ENCODE measurements at places on chromosomes 2 and 18. TPM values are rescaled to one million over a fixed set of nuclear protein-coding genes. Genes with fewer than 3 reads are reported as not detected.

DNA sequence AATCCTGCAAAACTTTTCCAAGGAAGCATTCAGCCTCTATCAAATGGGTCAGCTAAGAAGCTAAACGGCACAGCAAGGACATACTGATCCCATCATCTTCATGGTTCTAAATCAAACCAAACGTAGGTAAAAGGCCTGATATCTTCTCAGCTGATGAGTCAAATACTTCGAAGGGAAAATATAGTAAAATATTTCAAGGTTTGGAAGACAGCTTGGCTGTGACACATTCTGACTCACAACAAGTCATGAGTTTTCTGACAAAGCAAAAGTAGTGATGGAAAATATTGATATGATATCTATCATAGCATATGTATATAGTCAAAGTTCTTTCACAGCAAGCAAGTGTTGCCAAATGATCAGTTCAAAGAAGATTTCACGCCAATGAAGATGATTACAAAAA is 31.5 kb downstream of the DOCK10 start:
- no peak overlapping the region for H3K4me3 ChIP-seq
- H3K4me1 ChIP-seq: peaks cover 10% of the 10 kb centered on the region
- peaks cover 4% of the 10 kb centered on the region for H3K36me3 ChIP-seq
- no peak for DNase-seq
- H3K27me3 ChIP-seq: no peaks in the 10 kb centered on the region

DNA sequence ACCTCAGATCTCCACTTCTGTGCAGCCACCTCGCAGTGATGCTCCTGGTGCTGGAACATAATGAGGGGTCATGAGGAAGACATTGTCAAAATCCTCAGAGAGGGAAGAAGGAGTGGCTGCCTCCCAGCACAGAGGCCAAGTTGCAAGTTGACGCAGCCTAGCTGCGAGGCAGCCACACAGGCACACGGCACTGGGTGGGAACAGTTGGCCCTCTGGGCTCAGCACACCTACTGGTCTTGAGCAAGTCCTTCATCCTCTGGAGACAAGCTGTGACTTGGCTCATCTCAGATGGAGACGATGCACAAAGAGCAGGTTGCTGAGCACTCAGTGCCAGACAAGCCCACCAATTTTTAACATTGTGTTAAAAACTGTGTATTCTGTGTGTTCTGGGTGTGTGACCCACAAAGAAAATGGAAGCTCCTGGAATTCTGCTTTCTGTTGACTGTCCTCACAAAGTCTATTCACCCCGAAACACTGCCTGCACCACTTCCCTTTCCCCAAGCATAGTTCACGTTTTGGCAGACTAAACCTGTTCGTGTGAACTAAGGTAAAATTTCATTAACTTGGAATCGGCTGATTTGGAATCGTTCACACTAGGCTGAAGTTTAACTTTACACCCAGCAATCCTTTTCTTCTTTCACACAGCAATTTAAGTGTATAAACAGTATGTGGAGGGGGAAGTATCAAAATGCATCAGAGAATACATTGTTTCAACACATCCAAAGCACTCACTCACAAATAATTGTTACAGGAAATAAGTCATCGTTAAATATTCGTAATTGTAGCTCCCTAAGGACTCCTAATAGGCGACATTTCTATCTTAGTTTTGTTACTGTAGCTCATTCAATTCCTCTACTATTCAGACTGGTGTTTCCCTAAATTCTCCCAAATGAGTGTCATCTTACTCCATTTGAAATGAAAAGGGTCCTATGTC is 266.6 kb upstream of the ID2 start:
- H3K36me3 ChIP-seq: no peaks in the 10 kb centered on the region
- peaks cover 43% of the 10 kb centered on the region for H3K4me1 ChIP-seq
- H3K27me3 ChIP-seq: no peaks in the 10 kb centered on the region
- no peak overlapping the region for H3K27ac ChIP-seq

GRCh38 chr2:219595256-219595655 is 2.4 kb upstream of the STK11IP start:
- no peaks in the 10 kb centered on the region for H3K36me3 ChIP-seq
- no peaks in the 10 kb centered on the region for H3K4me1 ChIP-seq
- no peaks in the 10 kb centered on the region for H3K27me3 ChIP-seq
- no peak overlapping the region for H3K4me3 ChIP-seq
- DNase-seq: no peak

- no peak overlapping the region for H3K27ac ChIP-seq
- no peak for DNase-seq
- H3K4me3 ChIP-seq: no peak overlapping the region
Measured at GRCh38 chr2:6769346-6769745, 96.4 kb downstream of the CMPK2 start.

- DNase-seq: no peak
- no peaks in the 10 kb centered on the region for H3K4me1 ChIP-seq
- no peaks in the 10 kb centered on the region for H3K36me3 ChIP-seq
- no peak overlapping the region for H3K27ac ChIP-seq
- H3K4me3 ChIP-seq: no peak overlapping the region
Measured at GRCh38 chr2:34419856-34420255, 820.8 kb upstream of the FAM98A start.

DNA sequence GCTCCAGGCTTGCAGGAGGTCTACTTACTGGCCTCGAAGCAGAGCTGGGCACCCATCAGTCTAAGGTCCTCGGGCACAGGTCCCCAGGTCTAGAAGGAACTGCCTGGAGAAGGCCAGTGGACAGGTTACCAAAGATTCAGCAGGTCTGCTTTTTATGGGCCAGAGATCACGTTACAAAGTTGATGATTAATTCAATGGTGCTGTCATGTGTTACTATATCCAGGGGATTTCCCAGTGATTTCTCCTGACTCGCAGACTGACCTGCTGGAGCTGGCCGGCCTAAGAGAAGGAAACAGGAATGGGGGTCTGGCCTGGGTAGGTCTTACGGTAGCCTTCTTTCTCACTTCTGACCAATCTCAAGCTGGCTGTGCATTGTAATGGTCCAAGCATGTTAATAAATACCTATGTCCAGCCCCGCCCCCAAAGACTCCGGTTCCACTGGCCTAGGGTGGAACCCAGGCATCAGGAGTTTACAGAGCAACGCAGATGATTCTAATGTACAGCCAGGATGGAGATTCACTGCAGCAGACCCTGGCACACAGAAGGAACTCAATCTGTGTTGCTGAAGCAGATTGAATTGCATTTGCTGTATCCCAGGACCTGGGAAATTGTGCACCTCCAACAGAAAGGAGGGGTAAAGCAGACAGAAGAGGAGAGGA is at the start of gene NEURL3:
Gene NEURL3, minus strand, starts transcription at position 127 of the 659 bp plus-strand sequence. Its CDS starts 71 bp downstream, at position 56.
- no peaks in the 10 kb centered on the region for H3K27me3 ChIP-seq

- H3K27ac ChIP-seq: peak overlapping the region; percentile 86
- peaks cover 94% of the 10 kb centered on the region for H3K4me1 ChIP-seq
- no peaks in the 10 kb centered on the region for H3K27me3 ChIP-seq
- no peak overlapping the region for H3K4me3 ChIP-seq
Measured at GRCh38 chr2:46548521-46549144, 69.3 kb downstream of the TMEM247 start.

DNA sequence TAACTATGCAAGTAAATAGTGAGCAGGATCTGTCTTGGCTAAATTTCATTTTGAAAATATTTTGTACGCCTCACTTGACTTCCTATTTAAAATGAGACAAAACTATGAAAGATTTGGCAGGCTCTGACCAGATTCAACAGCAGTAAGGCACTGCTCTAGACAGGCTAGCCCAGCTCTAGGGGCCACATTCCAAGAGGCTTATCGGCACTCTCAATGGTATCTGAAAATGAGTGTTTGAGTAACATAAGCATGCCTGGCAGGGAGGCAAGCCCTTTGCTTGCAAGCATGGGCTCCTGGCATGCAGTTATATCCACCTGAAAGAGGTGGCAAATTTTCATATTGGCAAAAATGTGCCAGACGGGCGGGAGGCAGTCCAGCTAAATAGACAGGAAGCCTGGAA is 10.5 kb downstream of the CAPN13 start:
- peaks cover 10% of the 10 kb centered on the region for H3K4me1 ChIP-seq
- no peak overlapping the region for H3K27ac ChIP-seq
- no peaks in the 10 kb centered on the region for H3K36me3 ChIP-seq
- no peak overlapping the region for H3K4me3 ChIP-seq

GRCh38 chr18:3150274-3150673 is 69.5 kb downstream of the MYOM1 start:
- no peak for DNase-seq
- H3K4me3 ChIP-seq: no peak overlapping the region
- no peaks in the 10 kb centered on the region for H3K4me1 ChIP-seq
- no peaks in the 10 kb centered on the region for H3K36me3 ChIP-seq

GRCh38 chr2:191901031-191901430 is 54.1 kb upstream of the CAVIN2 start:
- H3K27ac ChIP-seq: no peak overlapping the region
- no peak for DNase-seq
- no peaks in the 10 kb centered on the region for H3K27me3 ChIP-seq
- no peaks in the 10 kb centered on the region for H3K4me1 ChIP-seq

DNA sequence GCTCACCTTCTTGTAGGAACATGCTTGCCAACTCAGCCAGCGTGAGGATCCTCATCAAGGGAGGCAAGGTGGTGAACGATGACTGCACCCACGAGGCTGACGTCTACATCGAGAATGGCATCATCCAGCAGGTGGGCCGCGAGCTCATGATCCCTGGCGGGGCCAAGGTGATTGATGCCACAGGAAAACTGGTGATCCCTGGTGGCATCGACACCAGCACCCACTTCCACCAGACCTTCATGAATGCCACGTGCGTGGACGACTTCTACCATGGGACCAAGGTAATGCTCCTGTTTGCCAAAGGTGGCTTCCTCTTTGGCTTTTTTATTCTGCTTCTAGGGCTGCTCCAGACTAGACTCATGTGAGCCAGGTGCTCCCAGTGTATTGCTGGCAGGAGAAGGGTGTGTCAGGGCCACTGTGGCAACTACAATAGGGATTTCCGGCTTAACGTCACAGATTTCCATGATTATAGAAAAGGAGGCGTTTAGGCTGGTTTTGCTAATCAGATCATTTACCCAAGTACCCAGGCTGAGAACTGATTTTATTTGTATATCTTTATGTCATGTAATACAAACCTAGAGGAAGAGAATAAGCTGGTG is 50.6 kb downstream of the DPYSL5 start:
- H3K4me3 ChIP-seq: no peak overlapping the region
- H3K27ac ChIP-seq: no peak overlapping the region

GRCh38 chr2:60313470-60314172 is 239.8 kb downstream of the BCL11A start:
- H3K27ac ChIP-seq: no peak overlapping the region
- no peaks in the 10 kb centered on the region for H3K27me3 ChIP-seq
- peaks cover 35% of the 10 kb centered on the region for H3K4me1 ChIP-seq
- no peaks in the 10 kb centered on the region for H3K36me3 ChIP-seq

DNA sequence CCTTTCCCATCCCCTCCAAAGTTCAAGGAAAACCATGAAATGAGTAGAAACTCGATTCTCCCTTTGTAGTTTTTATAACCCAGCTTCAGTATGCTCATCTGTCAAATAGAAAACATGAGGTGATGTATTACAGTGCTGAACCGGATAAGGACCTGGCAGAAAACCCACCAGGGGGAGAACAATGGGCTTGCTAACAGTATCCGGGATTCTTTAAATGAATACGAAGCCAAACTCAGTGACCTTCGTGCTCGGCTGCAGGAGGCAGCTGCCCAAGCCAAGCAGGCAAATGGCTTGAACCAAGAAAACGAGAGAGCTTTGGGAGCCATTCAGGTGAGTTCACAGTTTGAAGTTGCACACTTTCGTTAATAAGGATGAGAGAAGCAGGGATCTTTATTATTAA is 113.6 kb upstream of the TTC39C start:
- no peak overlapping the region for H3K4me3 ChIP-seq
- DNase-seq: no peak
- H3K36me3 ChIP-seq: no peaks in the 10 kb centered on the region
- no peaks in the 10 kb centered on the region for H3K27me3 ChIP-seq
- peaks cover 6% of the 10 kb centered on the region for H3K4me1 ChIP-seq
- H3K27ac ChIP-seq: no peak overlapping the region

DNA sequence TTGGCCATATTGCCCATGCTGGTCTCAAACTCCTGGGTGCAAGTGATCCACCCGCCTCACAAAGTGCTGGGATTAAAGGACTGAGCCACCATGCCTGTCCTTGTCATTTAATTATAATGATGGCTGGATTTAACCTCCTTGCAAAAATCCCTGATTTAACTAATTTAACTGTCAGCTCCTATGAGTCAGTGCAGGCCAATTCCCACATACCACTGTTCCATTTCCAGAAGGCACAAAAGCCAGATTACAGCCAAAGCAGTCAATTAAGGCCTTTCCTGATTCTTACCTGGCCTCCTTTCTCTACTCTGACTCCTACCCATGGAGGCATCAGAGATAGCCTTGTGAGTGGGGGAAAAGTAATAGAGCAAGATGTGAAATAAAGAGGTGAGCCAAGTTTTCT is 12.3 kb upstream of the SLC35F5 start:
- H3K27me3 ChIP-seq: no peaks in the 10 kb centered on the region
- H3K36me3 ChIP-seq: no peaks in the 10 kb centered on the region
- DNase-seq: no peak
- H3K4me1 ChIP-seq: no peaks in the 10 kb centered on the region

GRCh38 chr18:14100503-14101286 is 31.5 kb downstream of the ZNF519 start:
- DNase-seq: no peak
- no peaks in the 10 kb centered on the region for H3K4me1 ChIP-seq
- peaks cover 18% of the 10 kb centered on the region for H3K36me3 ChIP-seq
- H3K27me3 ChIP-seq: no peaks in the 10 kb centered on the region
- no peak overlapping the region for H3K4me3 ChIP-seq
- H3K27ac ChIP-seq: no peak overlapping the region

GRCh38 chr2:175251425-175252041 is 70.0 kb upstream of the ATP5MC3 start:
- no peak for DNase-seq
- H3K36me3 ChIP-seq: no peaks in the 10 kb centered on the region
- H3K4me1 ChIP-seq: no peaks in the 10 kb centered on the region
- H3K27me3 ChIP-seq: peaks cover 9% of the 10 kb centered on the region

GRCh38 chr2:146927080-146927711 is 917.6 kb upstream of the ACVR2A start:
- H3K27ac ChIP-seq: no peak overlapping the region
- no peaks in the 10 kb centered on the region for H3K27me3 ChIP-seq
- no peaks in the 10 kb centered on the region for H3K4me1 ChIP-seq
- no peaks in the 10 kb centered on the region for H3K36me3 ChIP-seq
- no peak overlapping the region for H3K4me3 ChIP-seq

DNA sequence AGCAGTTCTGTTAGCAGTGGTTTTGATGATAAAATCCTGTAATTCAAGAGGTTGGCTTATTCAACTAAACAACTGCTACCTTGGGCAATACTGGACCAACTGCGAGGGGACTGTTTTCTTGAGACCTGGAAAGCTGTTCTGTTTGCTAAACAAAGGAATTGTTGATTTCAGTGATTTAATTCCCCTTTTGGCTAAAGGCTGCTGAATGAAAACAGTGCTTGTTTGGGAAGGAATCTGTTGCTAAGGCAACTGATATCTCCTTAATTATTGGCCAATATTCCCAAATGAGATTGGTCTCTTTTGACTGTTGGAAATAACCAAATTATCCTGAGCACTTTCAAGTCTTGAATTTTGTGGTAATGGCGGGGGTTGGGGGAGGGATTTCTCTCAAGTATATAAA is 136.8 kb downstream of the CAMKMT start:
- DNase-seq: no peak
- H3K36me3 ChIP-seq: no peaks in the 10 kb centered on the region
- H3K4me1 ChIP-seq: no peaks in the 10 kb centered on the region

Gene DDX1
- 46.6 TPM for total RNA-seq

Gene METAP1D
- total RNA-seq: 5.8 TPM

Gene HOXD8
- total RNA-seq: 22.3 TPM

Gene CDKL4
- 0.95 TPM for total RNA-seq
